ENCODE measurements at places on chromosomes 7 and 10.
A peak's percentile ranks its signal among the peaks of the same experiment; 100 is the strongest.

- peak; percentile 28 for DNase-seq
These were observed 846 bp downstream of the MINPP1 start for GRCh38 chr10:87505366-87506111.

GRCh38 chr7:4682621-4683042 lies 537 bp downstream of the FOXK1 start:
- DNase-seq: peak; percentile 9

DNA sequence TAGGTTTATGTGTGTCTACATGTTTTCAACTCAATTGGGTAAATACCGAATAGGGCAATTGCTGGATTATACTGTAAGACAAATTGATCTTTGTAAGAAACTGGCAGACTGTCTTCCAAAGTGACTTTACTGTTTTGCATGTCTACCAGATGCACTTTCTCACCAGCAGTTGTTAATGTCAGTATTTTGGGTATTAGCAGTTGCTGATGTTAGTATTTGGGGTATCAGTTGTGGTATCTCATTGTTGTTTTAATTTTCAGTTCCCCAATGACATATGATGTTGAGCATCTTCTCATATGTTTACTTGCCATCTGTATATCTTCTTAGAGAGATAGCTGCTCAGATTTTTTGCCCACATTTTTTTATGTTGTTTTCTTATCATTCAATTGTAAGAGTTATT lies 10.6 kb downstream of the PDE6C start:
- DNase-seq: no peak

DNA sequence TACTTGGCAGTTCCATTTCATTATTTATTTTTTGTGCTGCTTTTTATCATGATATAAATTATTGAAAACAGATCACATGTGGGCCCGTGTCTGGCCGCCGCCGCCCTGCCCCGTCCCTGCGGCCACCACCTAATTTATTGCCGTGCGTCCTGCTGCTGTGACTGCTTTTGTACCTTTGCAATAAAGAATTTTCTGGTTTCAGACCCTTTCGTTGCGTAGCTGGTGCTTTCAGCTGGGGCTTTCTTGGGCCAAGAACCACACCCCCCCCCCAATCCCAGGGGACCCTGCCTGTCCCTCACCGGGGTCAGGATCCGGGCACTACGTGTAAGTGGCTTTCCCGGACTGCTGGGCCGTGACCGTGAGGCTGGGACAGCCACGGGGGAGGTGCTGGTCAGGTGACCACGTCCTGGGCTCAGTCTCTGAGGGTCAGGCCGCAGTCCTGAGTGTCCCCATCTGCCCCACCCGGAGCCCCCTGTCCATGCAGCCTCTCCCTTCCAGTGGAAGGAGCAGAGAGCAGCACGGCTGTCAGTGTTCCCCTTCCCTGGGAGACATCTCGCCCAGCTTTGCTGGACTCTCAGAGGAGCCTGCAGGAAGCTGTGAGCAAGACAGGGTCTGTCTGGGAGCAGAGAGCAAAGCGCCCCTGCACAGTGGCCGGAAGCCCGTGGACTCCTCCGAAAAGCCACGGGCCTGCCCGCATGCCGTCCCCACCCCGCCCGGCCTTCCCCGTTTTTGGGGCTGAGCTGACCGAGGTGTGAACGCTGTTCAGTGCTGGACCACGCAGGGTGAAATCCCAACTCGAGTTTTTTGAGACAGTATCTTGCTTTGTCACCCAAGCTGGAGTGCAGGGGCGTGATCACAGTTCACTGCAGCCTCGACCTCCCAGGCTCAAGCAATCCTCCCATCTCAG lies 12.6 kb downstream of the MAFK start:
- DNase-seq: no peak

GRCh38 chr7:92446869-92447344 lies 375 bp upstream of the GATAD1 start:
- DNase-seq: no peak

DNA sequence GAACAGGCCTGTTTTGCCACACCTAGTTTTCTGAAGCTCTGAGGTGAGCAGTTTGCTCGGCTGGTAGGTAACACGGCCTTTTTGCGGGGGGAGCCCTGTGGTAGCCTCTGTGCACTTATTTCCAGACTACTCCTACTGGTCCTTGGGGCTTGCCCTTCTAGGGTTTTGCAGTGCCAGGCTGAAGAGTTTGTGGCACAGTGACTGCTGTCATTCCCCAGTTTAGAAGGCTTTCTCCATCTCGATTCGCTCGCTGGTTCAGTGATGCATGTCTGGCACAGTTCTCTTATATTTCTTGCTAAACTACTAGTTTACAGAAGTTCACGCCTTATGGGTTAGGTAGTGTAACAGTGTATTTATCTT lies 711 bp downstream of the KIF20B start:
- peak; percentile 53 for DNase-seq

DNA sequence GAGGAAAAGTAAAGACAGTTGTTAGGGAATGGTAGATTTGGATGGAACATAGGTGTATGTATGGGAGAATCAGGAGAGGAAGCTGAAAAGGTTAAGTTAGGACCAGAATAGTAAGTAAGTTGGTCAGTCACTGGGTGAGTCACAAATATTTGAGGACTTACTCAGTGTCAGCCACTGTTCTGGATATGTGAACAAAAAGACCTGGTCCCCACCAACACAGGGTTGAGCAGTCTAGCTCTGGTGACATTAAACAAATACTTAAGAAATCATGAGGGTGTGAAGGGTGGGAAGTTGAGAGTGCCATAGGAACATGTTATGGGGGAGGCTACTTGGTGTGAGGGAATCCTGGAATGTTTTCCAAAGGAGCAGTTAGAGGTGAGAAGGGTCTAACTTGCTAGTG lies 246.9 kb downstream of the PTEN start:
- no peak for DNase-seq

DNA sequence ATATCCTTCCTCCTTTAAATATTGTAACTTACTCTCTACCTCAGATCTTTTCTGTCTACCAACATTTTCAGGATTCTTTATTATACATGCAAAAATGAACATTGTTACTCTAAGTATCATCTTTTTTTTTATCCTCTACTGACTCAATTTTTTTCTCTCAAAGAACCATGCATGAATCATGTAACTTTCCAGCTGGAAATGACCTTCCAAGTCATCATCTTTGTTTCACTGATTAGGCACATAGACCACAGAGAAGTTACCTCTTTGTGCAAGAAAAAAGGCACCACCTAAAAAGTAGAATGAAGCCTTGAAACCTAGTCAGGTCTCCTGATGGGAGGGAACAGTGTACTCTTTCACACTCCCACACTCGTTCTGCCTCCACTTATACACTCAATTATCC lies 234.9 kb downstream of the HGF start:
- DNase-seq: no peak

All from NCI-H1417 (cell line).